ENCODE measurements at places on chromosomes 5 and 9.

GRCh38 chr5:22649074-22649473 is 204.1 kb downstream of the CDH12 start:
- no peak for DNase-seq

- no peak for DNase-seq
Measured at GRCh38 chr5:83097689-83098231, 20.4 kb downstream of the XRCC4 start.

DNA sequence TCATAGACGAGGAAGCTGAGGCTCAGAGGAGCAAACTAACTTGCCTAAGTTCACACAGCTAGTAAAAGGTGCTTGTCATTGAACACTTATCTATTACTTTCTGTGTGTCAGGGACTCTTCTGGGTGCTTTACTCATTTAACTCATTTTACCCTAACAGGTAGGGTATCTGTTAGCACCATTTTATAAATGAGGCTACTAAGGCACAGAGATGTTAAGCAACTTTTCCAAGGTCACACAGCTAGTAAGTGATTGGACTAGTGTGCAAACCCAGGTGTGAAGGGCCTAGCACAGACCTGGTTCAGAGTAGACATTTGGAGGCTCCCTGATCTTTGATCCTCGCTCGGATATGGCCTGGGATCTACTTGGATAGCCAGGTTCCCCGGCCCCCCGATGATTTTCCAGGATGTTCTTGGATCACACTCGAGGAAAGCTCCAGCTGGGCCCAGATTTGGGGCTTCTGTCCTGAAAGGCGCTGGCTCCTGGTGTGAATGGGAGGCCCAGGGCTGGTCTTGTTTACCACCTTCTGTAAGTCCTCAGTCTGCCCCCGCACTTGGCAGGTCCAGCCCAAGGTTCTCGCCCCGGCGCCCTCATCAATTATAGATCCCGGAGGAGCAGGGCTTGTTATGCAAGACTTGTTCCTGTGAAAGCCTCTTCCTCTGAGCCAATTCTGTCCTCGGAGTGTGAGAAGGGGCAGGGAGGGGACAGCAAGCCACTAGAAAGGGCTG is 37.5 kb downstream of the GSN start:
- DNase-seq = no peak

- DNase-seq = no peak
Measured at GRCh38 chr9:122031776-122032175, 61.3 kb downstream of the TTLL11 start.

DNA sequence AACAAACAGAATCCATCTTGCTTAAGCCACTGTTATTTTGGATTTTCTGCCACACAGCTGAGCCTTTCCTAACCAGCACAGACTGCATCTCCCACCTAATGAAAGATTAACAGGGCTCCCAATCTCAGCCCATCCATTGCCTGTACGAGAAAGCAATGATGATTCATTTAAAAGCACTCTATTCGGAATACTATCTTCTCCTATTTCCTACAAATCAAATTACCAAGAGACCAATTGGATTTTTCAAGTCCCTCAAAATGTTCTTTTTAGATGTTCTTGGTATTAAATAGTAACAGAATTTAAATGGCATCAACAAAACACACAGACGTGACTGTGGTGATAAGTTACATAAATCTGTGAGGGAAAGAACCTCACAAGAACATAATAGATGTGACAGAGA is 324.1 kb downstream of the AGTPBP1 start:
- DNase-seq = no peak

DNA sequence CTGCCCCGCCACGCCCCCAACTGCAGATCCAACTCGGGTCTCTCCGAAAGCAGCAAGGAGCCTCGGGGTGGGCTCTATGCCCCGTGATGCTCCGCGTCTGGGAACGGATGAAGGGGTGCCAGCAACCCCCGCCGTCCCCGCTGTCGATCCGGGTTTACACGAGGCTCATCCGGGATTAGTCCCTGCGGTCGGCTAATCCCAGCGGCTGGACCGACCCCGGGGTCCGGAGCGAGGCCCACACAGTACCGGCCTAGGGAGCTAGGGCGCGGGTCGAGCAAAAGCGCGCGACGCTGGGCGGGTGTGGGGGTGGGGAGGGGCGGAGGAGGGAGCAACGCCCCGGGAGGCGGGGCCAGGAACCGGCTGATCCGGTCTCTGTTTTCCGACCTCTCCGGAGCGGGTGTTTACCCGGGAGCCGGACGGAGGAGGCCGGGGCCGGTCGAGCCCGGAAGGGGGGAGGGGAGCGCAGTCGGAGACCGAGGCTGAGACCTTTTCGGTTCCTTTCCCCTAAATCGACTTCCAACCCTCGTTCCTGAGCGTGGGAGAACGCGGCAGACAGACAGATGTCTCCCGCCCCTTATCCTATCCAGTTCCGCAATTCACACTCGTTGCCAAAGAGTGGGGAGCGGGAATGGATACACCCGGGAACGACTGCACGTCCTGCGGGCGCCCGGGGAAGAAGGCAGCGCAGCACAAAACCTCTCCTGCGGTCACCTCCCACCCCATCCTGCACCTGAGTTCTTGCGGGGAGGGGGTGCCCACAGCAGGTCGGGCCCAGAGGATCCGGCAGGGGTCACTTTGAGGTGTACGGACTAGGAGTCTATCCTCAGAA is 28.6 kb downstream of the PCDH1 start:
- peak; percentile 70 for DNase-seq

DNA sequence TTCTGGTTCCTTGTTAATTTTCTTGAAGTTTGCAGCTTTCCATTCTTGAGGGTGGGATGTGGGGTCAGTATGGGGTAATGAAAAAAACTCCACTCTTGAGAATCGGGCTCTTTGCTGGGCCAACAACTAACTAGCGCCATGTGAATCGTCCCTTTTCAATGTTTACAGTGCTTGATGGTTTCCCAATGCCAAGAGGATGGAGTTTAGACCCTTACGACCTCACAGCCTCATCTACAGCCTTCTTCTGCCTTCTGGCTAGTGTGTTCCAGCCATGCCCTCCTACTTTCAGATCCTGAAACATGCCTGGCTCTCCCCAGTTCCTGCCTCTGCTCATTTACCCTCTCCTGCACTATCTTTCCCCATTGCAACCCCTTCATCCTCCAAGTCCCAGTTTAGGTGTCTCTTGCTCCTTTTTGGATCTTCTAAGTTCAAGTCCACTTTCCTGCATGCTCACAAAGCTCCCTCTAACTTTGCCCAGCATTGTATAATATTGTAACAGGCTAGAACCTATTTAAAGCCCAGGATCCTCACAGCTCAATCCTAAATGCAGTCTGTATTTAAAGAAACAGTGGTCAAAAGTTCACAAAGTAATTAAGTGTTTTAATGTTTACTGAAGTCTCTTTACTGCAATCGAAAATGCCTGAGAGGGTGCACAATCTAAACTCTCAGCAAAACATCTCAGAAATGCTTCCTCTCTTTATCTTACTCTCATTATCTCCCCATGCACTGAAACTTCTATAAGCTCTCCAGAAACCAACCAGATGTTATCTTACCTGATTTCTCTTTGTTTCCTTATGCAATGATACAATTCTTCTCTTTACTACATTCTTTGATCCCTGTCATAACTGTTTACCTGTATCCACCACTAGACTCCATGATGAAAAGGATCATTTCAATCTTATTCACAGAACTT is 20.6 kb upstream of the CAST start:
- DNase-seq = no peak

DNA sequence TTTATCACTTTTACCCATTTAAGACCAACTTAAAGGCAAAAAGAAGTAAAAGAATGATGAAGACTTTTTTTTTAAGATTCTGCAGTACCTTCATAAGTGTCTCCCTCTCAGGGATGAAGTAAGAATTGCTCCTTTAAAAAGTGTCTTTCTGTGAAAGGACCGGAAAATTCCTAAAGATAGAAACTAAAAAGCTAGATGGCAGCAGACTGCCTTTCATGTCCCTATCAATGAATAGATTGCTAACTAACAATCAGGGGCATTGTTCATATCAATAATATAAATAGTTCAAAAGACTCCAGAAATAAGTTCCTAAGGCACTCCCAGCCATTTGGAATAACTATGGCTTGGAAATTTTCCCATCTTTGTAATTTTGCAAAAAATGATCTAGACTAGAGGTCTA is 558.0 kb downstream of the PDE4D start:
- DNase-seq = no peak

DNA sequence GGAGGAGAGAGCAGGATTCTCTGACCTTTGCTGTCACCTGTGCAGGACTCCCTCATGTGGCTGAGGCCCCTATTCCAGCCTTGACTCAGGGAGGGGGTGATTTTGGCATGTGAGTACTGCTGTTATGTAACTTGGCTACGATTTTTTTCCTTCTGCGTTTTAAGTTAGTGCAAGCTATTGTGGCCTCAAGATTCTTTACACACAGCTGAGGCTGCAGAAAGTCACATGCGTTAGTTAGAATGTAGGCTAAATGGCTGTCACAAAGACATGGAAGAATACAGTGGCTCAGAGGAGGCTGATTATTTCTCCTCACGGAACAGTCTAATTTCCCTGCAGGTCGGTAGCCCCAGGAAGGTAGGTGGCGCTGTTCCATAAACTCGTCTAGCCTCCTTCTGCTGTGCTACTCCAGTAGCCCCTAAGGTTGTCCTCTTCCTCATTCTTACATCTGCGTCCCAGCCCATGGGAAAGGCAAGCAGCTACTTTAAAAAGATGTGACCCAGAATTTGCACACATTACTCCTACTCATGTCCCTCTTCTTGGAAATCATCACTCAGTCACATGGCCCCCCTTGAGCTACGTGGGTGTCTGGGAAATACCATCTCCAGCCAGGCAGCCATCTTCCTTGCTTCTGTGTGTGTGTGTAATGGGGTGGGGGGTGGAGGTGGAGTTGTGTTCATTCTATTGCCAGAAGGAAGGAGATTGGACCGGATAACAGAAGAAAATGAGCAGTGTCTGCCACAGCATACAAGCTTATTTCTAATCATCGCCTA is 486.6 kb downstream of the CCDC171 start:
- no peak for DNase-seq

DNA sequence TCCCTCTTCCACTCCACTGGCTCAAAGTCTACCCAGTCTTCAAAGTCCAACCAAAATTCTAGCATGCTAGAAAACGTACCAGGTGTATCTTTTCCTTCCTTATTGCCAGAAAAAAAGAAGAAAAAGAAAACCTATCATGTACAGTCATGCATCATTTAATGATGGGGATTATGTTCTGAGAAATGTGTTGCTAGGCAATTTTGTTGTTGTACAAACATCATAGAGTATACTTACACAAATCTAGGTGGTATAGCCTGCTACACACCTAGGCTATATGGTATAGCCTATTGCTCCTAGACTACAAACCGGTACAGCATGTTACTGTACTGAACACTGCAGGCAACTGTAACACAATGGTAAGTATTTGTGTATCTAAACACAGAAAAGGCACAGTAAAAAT is 104.8 kb downstream of the SREK1 start:
- DNase-seq = no peak

DNA sequence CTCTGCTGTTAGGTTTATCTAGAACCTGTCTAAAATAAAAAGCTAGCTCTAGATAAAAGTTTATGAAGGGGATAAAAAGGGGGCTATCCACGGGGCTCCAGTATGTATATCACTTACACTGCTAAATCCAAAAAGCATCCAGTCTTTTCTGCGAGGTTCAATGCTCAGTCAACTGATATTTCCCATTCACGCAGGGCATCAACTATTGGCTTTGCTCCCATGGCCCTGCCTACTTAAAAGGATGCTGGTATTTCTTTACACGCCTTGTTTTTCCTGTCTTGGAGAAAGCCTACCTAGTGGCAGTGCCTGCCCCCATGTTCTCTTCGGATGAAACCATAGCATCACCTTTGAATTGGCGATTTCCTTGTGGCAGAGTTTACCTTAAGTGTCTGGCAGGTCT is 8.1 kb downstream of the SPRY4 start:
- DNase-seq = no peak

DNA sequence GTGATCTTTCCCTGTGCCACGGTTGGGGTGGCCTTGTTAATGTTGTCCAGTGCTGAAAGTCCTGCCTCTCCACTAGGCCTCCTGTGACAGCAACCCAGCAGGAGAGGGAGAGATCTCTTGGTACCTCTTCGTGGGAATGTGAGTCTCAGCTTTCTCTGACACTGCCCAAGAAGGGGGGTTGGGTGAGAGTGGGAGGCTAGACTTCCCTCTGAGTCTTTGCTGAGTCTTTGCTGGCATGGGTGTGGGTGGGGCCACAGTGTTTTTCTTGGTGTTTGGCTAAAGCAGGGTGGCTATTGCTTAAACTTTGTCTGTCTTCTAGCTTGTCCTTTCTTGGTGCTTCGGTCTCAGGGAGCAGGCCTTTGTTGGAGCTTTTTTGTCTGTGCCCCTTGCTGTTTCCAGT is 145.6 kb downstream of the GNA14 start:
- no peak for DNase-seq

DNA sequence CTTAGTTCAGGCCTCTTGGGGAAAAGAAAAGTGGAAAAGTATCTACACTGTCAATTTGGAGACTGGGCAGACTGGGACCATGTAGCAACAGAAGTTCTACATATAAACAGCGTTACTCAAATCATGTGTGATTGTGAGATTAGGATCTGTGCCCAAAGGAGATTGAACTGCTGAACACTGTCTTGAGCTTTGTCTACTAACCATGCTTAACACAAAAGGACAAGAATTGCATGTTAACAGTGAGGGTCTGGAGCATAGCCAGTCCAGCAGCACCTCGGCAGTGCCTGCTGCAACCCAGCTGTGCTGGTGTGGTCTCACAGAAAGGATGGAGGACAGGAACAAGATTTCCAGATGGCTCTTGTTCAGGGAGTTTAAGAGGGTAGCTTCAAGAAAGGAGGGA is 5.7 kb downstream of the PAM start:
- no peak for DNase-seq

DNA sequence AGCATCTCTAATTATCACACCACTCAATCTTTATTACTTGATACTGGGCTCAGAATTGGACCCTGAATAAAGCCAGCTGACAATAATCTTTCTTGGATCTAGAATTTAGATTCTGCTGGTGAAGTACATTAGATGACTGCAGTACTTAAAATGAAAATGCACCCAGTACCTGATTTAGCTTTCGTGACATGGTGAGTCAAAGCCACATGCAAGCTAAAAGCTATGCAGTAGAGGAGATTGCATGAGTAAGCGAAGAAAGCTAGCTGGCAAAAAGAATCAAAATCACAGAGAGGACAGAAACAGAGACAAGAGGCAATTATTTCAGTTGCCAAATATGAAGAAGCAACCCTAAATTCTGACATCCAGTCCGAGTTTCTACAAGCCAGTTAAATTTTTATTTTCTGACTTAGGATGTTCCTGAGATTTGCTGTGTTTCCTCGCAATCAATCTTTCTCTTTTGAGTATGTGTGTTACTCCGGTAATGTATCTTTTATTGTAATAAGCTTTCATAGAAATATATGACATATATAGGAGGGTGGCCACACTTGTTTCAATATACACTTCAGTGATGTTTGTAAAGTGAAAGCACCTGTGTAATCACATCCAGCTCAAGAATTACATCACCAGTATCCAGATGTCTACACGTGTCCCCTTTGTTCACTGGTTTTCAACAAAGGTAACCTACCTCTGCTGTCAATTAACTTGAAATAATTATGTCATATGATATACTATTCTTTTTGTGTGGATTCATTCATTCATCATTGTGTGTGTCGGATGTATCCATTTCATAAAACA is 101.7 kb downstream of the CDH18 start:
- DNase-seq = no peak

Data from CD8-positive, alpha-beta T cell (primary cell).